Naive thymus-derived CD8-positive, alpha-beta T cell (primary cell): ENCODE measurements at places on chromosomes 1 and 21.
A peak's percentile ranks its signal among the peaks of the same experiment; 100 is the strongest.

- DNase-seq: no peak
Observed at GRCh38 chr1:93700532-93701469, 19.2 kb upstream of the BCAR3 start.

DNA sequence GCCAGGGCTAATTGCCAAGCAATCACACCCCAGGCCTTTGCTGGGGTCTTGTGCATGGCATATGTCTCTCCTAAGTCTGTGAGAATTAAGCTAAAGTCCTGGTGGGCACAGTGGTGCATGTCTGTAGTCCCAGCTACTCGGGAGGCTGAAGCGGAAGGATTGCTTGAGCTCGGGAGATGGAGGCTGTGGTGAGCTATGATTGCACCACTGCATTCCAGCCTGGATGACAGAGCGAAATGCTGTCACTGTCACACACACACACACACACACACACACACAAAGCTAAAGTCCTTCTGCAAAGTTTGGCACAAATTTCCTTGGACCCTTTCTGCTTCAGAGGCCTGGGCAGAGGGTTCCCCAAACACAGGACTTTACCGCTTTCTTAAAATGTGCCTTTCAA lies 31.3 kb upstream of the DNAJC11 start:
- DNase-seq: no peak

GRCh38 chr1:43716559-43717281 lies 9.4 kb downstream of the ST3GAL3 start:
- no peak for DNase-seq

DNA sequence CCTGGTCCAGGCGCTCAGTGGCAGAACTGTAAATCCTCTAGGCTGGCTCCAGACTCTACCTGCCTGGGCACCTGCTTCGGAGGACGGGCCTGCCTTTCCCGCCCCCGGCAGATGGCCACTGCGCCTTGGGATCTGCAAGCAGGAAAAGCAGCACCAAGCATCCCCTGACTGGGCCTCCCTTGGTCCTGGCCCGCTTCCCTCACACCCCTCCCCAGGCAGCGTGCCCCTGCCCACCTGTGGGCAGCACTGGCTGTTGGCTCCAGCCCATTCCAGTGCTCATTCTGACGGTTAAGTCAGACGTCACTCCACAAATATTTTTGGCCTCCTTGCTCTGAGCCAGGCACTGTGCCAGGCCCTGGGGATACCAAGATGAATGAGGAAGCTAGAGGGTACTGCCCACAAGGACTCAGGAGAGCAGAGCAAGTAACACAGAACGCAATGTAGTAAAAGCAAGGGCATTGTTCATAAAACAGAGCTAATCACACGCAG lies 22.0 kb upstream of the BLACAT1 start:
- DNase-seq: no peak

- DNase-seq: no peak
Observed at GRCh38 chr1:53415432-53415831, 43.8 kb upstream of the DMRTB1 start.

DNA sequence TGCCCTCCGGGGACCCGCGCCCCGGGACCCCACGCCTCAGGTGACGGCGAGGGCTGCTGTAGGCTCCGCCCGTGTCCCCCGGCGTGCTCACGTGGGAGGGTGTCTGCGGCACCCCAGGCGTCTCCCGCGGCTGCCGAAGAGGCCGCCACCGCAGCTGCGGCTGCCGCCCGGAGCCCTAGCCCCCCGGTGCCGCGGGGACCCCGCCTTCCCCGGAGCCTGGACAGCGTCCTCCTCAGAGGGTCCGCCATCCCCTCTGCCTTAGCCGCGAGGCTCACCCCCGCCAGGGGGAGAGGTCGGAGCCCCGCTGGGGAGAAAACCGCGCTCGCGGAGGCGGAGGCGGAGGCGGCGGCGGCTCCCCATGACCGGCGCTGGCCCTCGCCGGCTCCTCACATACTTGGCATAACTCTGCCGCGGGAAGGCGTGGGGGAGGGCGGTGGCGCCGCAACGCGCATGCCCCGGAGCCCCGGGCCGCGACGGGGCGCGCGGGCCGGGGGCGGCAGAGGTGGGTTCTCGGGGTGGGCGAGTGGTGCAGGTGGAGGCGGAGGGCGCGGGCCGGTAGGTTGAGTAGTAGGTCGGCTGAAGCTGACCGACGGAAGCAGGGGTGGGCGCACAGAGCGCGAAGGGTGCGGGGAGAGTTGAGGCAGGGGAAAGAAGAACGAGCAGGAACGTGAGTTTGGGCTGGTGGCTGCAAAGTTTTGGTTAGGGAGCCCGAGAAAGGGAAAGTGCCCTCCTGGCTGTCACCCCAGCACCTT lies 700 bp upstream of the SYDE2 start:
- peak; percentile 74 for DNase-seq

- no peak for DNase-seq
Observed at GRCh38 chr1:108858230-108858950, 1.5 kb upstream of the AKNAD1 start.

DNA sequence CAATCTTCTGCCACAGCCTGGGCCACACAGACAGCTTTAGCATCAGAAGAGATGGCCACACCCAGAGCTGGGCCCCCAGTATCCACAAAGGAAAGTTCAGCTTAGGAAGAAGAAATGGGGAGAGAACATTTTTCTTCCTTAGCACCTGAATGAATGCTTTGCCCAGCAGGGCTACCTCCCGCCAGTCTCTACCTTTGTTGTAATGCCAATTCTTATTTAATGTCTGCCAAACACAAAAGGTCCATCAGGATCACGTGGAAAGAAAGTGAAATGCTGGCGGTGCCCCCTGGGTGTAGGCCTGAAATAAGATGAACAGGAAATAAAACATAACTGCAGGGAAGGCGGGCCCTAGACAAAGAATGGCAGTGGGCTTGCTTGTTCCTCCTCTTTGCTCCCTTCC lies 125.6 kb downstream of the CACNA1E start:
- no peak for DNase-seq

DNA sequence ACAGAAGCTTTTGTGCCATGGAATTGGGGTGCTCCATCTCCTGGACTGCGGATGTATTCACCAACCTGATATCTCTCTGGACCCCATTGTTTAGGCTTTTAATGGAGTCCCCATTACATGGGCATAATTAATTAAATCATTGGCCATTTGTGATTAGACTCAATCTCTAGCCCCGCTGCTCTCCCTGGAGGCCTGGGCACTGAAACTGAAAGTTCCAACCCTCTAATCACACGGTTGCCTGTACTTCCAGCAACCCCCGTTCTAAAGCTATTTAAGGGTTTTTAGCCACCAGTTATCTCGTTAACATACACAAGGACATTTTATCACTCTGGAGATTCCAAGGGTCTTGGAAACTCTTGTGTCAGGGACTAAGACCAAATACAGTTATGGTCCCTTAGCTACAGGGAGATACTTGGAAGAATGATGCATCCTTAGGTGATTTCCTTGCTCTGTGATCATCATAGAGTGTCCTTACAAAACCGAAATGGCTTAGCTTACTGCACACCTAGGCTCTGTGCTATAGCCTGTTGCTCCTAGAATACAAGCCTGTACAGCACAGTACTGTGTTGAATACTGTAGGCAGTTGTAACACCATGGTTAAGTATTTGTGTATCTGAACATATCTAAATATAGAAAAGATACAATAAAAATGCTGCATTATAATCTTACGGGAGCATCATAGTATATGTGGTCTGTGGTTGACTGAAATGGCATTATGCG lies 71.8 kb downstream of the VPS13D start:
- no peak for DNase-seq

DNA sequence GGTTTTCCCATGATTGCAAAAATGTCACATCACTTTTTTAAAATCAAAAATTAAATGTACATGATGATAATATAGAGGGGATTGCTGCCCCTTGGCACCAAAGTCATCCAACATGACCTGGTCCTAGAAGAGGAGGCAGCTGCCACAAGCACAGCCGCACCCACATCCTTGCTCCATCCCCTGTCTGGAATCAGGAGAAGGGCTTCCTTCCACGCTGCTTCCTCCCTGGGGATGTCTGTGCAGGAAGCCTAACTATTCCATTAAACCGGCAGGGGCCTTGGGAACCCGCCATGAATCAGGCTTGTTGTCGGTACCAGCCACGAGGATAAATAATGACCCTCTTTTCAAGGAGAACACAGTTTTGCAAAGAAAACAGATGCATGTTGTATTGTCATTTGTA lies 68.7 kb upstream of the AJAP1 start:
- DNase-seq: no peak

DNA sequence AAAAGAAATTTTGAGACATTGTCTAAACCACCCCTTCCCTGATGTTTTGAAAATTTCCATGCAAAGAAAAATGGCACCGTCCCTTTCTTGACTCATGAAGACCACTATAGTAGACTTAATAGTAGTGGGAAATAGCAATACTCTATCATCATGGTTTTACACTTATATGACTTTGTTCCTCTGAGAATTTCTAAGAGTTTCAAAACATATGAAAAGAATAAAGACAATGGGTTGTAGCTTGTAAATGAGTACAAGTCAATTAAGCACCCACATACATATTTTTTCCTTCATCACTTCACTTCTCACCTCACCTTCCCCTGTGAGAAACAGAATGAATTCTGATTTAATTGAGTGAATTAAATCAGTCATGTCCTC lies 151.7 kb downstream of the LYPLAL1 start:
- DNase-seq: no peak

GRCh38 chr1:38727684-38728584 lies 131.6 kb downstream of the RRAGC start:
- DNase-seq: no peak

GRCh38 chr21:31974454-31974985 lies 101.7 kb downstream of the HUNK start:
- peak; percentile 74 for DNase-seq

- DNase-seq: no peak
Observed at GRCh38 chr1:19044975-19045831, 88.7 kb upstream of the IFFO2 start.

DNA sequence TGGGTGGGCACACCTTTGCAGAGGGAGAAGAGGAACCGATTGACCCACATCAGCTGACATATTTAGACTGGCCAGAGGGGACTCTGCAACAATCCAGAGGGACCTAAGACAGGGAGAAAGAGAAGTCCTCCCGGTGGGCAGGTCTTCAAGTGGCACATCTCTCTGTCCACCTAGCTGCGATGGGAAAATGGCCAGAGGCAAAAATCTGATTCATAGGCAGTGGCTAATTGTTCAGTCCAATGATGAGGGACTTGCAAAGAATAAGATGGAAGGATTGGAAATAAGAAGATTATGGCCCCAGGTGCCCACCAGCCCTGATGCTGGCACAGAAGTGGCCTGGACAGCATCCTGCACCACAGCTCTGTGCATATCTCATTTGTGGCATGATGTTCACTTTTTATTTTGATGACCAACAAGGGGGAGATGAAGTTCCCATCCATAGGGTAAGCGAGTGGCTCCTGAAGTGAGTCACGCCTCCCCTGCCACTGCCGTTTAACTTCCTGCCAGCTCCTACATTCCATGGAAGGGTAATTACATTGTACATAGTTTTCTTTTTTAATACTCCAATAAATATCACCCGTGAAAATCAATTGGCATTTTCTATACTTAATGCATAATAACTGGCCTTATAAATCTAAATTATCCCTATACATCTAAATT lies 659.6 kb downstream of the MATN1 start:
- no peak for DNase-seq

DNA sequence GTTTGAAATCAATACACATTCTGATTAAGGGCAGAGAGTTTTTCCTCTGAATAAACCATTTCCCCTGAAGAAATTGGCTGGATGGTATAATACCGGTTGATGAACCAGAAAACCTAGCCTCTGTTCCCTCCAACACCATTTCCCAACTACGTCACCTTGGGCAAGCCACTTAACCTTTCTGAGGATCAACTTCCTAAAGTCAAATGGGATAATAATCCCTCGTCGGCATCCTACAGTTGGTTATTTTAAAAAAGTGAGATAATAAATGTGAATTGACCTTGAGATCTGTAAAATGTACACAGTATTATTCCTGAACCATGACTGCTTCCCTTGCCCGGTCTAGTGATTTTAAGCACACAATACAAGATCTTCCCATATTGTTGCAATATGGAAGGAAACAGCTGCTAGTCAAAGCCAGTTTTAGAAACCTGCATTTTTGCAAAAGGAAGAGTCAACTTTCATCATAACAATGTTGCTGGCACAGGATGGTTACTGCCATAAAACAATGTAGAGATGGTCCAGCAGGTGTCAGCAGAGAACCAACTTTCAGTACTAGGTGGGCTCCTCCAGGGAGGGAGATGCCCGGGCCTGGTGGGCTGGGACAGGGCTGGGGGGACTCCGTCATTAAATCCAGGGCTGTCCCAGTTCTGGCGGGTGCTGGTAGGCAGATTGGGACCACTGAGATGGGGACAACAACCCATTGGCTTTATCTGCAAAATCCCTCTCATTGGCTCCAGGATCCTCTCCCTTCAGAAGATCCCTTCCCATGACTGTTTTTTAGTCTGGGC lies 5.2 kb upstream of the HLX start:
- DNase-seq: no peak

- no peak for DNase-seq
Observed at GRCh38 chr1:1752190-1752589, 26.1 kb downstream of the NADK start.

GRCh38 chr1:38125016-38125415 lies 78.4 kb upstream of the POU3F1 start:
- no peak for DNase-seq

- no peak for DNase-seq
Observed at GRCh38 chr21:37128076-37128475, 55.0 kb downstream of the TTC3 start.

DNA sequence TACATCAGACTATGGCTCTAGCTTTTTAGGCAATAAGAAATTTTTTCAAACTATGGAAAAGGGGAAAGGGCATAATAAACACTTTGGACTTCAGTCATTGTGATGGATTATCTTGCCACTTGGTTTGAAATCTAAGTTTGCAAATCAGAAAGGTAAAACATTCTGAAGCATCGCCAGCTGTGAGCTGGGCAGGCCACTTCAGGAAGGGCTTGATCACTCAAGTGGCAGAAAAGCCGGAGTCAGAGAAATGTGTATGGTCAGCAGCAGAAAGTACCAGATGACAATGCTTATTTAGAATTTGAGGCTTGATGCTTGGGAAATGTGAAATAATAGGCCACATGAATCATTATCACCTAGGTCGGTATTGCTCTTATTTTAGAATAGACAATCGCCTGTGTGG lies 79.7 kb downstream of the ZNF648 start:
- DNase-seq: no peak

- no peak for DNase-seq
Observed at GRCh38 chr1:230857822-230858221, 10.5 kb downstream of the C1orf198 start.

DNA sequence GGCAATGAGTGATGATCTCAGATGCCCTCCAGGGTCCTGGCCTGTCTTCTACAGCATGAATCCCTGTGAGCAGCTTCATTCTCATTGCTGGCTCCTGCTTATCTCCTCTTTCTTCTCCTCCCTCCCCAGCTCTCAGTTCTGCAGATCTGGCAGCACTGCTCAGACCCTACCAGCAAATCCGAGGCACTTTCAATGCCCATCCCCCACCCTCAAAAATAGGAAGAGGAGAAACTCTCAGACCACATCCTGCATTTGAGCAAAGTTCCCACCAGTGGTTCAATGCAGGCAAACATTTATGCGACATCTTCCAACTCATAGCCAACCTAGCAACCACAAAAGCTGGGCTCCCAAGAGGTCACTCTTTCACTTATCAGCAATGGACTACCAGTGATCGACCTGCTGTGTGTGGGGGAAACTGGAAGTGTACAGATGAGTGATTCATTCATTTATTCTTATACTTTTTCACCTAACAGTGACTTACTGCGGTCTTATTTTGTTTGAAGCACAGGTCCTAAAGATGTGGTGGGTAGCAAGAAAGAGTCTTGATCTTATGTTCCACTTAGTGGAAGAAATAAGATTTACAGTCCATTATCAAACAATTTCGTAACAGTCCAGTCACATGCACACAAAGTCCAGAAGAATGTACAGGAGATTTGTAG lies 5.8 kb upstream of the CHI3L2 start:
- DNase-seq: no peak

- no peak for DNase-seq
Observed at GRCh38 chr1:17170571-17170970, 34.4 kb upstream of the PADI1 start.
